Activated T-helper 1 cell treated with anti-CD3 and anti-CD28 coated beads, Interleukin-2, amount 50 U/mL, for 16 hours (primary cell): ENCODE measurements at places on chromosomes 6 and 20.

- DNase-seq, result no peak
These were observed 120.1 kb downstream of the PLEKHG1 start for GRCh38 chr6:150719831-150720230.

- no peak for DNase-seq
These were observed 19.3 kb downstream of the CST7 start for GRCh38 chr20:24968278-24968800.

- DNase-seq, result no peak
These were observed 93.8 kb downstream of the RIN2 start for GRCh38 chr20:19851861-19852260.

DNA sequence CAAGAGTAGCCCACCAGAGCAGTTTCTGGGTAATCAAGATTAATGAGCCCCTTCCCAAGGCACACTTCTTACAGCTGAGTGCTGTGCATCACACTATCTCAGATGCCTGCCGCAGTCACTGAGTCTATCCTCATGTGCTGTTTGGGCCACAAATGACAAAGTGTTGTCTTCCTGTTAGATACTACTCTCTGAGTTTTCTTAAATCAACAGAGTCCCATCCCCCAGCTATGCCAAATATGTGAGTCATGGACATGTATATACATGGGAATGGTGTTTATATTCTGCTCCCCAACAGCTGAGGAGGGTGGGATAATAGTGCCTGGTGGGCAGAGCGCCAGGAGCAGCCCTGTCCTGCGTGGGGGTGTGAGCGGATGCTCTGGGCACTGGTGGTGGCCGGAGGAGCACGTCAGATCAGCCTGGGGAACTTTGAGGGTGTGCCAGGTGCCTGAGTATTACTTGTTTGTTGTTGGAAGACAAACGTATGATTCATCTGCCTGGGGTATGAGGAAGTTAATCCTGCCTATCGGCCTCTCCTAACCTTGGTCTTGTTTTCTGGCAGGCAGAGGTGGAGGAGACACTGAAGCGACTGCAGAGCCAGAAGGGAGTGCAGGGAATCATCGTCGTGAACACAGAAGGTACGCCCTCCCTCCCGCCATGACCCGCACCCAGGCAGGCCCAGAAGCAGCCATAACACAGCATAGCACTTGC lies 9.6 kb downstream of the DYNLRB1 start:
- DNase-seq, result no peak

GRCh38 chr6:35432291-35432690 lies 19.8 kb upstream of the FANCE start:
- DNase-seq, result no peak

GRCh38 chr20:14193885-14194284 lies 143.5 kb downstream of the FLRT3 start:
- DNase-seq, result no peak

DNA sequence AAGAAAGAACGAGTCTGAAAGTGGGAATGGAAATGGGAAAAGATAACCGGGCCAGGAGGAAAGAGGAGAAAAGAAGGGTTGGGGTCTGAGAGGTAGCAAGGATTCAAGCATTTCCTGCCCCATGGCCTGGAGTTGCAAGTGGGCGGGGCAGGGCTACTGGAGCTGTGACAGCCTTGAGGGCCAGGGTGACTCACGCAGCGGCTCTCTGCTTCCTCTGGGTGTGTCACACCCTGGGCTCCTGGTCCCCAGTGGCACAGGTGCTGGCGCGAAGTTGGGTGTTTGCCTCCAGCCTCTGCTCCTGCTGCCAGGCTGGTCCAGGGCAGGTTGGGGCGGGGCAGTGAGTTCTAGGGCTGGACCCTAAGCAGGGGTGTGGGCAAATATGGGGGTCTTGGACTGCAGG lies 3.3 kb upstream of the ULBP3 start:
- DNase-seq, result no peak

DNA sequence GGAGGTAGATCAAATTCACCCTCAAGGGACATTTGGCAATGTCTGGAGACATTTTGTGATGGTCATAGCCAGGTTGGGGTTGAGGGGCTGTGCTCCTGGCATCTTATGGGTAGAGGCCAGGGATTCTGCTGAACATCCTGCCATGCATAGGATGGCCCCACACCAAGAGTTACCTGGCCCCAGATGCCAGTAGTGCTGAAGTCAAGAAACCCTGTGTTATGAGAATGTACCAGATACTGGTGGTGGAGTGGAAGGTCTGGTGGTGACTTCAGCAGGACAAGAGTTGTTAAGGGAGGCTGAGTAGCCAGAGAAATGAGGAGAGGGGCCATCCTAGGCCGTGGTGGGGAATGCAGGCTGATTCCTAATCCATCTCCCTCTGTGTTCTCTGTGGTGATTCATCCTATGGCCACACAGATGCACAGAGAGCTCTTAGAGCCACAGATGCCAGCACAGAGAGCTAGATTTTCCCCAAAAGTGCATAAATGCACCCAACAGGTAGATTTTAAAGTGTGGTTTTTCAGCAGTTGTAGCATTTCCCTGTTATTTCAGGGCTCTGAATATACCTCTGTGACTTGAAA lies 43.6 kb downstream of the CDYL start:
- no peak for DNase-seq

- no peak for DNase-seq
These were observed 71.2 kb upstream of the PLCB4 start for GRCh38 chr20:8997701-8998117.

- DNase-seq, result no peak
These were observed 88.9 kb downstream of the SOBP start for GRCh38 chr6:107578642-107579341.

DNA sequence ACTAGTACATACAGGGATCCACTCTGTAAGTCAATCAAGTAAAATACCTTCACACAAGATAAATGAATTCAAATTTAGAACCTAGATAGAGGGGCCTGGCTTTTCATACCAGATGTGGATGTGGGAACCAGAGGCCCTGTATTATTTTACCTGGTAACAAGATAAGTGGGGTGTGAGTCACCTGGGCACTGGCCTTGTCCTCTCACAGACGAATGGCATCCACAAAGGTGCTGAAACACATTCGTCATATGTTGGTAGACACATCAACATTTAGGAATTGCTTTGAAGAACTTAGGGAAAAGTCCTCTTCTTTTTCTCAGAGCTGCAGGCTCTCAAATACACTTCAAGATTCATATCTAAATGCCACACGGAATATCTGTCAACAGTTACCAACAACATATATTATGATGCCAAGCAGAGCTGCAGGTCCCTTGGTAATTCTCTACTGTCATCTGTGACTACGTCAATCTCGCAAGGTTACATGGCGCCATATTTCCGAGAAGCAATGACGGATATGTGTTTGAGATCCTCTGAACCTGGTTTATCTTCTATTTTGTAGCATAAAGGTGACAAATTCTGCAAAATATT lies 618.6 kb downstream of the EPM2A start:
- DNase-seq, result no peak

- no peak for DNase-seq
These were observed 16.7 kb downstream of the TAB2 start for GRCh38 chr6:149334201-149334600.

DNA sequence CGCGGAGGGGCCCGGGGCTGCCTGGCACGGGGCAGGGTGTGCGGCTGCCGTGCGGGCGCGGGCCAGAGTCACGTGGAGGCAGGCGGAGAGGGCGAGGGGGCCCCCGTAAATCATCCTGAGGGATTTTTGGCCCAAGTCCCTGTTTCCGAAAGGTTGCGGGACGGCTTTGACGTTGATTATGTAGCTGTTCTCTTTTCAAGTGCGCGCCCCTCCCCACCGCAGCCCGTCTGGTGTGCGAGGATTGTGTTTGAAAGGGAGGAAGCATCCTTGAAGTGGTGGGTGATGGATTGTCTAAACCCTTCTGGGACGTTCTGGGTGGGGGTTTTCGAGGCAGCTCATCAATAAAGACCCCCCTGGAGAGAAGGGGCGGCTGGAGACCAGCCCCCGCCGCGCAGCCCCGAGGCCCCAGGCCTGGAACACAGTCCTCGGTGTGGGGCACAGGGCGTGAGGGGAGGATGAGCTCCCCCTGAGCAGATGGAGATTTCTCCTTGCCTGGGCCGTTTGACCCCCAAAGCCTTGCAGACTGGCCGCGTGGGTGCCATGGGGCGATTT lies 7.0 kb upstream of the FOXF2 start:
- no peak for DNase-seq

GRCh38 chr6:41344876-41345275 lies 9.5 kb downstream of the NCR2 start:
- no peak for DNase-seq

GRCh38 chr6:23243854-23244253 lies 674.5 kb downstream of the HDGFL1 start:
- no peak for DNase-seq

- no peak for DNase-seq
These were observed 94.5 kb downstream of the SIM1 start for GRCh38 chr6:100370265-100370664.

- DNase-seq, result no peak
These were observed 65.0 kb downstream of the EPM2A start for GRCh38 chr6:145670311-145670710.

- no peak for DNase-seq
These were observed 106.3 kb downstream of the GFRAL start for GRCh38 chr6:55433446-55434130.

- no peak for DNase-seq
These were observed 63.0 kb downstream of the CHMP4B start for GRCh38 chr20:33874129-33874528.

DNA sequence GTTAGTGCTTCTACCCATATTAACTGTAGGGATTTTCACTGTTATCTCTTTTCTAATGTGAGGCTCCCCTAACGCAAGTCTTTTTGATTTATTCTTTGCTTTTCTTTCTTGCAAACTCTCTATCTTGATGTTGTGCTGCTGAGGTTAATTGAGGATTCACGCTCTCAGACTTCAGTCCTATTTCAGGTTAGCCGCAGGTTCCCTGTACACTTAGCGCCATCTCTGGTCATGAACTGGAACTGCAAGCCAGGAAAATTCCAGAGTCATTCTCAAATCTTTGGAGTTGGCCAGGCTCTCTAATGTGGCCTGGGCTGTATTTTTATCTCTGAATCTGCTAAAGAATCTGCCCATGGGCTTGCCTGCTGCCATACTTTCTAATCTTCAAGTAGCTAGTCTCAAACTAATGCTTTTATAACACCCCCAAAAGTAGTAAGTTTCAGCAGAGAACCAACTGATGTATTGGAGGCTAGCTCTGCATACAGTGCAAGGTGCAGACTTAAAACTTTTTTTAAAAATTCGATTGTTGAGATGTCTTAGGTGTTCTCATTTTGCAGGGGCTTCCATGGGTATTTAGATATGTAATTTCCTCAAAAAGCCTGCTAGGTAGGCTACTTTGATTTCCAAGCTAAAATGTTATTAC lies 91.1 kb upstream of the OPRM1 start:
- no peak for DNase-seq

DNA sequence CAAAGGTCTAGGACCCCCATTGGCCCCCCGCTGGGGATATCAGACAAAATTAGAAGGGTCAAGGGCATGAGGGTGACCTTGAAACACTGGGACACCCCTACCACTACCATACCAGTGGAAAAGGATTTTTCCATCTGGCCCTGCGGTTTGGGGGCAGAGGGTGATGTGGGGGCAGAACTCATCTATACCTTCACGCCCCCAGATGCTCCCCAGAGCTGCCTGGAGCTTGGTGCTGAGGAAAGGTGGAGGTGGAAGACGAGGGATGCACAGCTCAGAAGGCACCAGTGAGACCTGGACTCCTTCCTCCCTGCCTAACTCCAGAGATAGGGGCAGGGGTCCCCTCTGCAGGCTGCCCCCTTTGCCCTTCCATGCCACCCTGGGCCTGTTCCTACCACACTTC lies 1.1 kb downstream of the COX4I2 start:
- DNase-seq, result no peak

- DNase-seq, result no peak
These were observed 48.9 kb upstream of the TFAP2A start for GRCh38 chr6:10463491-10464481.

DNA sequence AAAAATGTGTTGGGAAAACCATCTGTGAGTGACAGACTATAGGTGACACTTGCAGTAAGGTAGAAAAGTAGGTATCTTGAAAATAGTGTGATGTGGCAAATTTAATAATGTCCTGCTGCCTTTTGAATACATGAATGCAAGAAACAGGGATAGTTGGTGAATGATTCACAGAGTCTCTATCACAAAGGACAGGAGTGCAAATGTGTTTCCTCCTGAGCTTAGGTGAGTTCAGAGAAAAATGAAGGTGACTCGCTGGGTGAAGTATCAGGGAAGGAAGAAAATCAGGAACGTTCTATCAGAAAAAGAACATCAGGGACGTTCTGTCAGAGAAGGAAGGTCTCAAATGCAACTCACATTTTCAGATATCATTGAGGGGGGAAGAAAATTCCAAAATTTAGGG lies 557.8 kb upstream of the SLC35B3 start:
- DNase-seq, result no peak

DNA sequence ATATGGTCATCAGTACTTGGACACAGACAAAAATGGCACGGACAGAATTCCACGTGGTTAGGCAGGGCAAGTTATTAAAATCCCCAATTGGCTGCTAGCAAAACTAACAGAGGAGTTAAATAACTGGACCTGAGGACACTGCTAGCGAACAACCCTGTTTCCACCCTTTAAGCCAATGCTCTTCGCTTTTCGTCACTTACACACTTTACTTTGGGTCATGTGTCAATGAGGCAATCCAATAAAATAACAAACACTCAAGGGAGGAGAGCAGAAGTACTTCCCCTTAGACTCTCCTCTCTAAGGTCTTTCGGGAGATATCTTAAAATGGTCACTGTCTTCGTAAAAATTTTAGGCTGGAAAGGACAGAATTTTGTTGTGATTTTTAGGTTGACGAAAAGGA lies 68.6 kb downstream of the LCA5 start:
- no peak for DNase-seq

DNA sequence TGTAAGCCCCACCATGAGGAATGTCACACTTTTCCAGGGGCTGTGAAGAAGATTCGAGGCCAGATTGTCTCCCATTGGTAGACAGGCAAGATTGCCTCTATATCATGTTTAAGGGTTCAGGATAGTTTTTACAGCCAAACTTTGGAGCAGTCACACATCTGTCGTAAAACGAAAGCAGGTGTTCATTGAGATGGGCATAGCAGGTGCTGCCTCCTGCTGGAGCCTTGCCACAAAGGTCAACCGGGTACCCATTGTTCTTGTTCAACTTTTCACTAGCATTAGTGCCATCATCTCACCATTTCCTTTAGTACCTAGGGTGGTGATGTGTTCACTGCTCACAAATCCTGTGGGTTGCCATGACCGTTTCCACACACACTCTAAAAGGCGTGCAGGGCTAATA lies 198.3 kb downstream of the HTR1B start:
- no peak for DNase-seq

DNA sequence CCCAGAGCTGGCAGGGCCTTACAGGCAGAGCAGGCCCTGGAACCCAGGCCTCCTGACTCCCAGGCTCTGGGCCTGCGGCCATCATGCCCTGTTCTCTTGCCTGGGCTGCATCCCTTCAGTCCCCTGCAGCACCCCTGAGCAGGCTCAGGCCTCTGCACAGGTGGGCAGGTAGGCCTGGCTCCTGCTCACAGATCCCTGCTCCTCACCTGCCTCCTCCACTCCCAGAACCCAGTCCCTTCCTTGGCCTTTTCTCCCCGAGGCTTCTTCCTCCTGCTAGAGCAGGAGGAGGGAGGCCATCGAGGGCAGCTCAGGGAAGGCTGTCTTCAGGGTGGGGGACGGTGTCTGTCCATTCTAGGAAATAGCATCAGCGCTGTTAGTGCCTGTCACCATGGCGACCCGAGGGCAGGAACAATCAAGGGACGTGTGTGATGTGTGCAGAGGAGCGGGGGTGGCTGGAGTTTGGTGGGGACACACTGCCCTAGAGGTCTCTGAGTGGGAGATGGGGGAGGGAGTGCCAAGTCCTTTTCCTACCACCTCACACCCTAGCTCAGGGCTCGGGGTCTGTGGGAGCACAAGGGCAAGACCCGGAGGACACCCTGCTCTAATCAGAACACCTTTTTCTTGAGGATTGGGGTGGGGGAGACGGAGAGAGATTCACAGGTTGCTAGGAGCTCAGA lies 26.6 kb downstream of the GLP1R start:
- DNase-seq, result no peak

- no peak for DNase-seq
These were observed 748 bp downstream of the UBE2J1 start for GRCh38 chr6:89351671-89352277.
